ENCODE measurements at places on chromosomes 6 and 20.

DNA sequence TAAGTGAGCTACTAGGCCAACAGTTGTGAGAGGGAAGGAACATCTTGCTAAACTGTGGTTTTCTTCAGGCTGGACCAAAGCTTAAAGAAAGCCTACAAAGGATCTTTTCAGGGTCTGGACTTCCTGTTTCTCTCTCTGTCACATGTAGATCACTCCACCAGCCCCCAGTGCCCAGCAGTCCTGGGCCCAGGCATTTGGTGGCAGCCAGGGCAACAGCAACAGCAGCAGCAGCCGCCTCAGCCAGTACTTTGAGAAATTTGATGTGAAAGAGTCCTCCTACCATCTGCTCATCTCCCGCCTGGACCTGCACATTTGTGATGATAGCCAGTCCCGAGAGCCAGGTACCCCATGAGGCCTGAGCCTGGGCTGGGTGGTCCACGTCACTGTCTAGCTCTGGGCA lies 44.1 kb downstream of the BLTP3A start:
- DNase-seq = no peak
- H3K4me1 ChIP-seq = no peaks in the 10 kb centered on the region
- no peak overlapping the region for H3K27ac ChIP-seq

DNA sequence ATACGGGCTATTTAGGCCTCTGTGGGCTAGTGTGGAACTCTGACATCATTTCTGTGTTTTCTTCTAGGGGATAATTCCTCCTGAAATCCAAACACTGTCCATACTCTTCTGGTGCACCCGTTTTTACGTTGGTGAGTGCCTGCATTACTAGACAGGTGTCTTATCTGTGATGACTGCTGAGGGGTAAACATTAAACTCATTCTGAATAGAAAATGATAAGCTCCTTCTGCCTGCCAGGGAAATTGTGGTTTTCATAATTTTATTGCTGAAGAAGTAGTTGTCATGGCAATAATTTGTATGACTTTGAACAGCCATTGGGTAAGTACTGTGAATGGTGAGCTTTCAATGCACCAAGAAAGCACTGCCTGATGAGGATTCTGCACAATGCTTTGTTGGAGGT lies 705.6 kb downstream of the UTRN start:
- DNase-seq = no peak
- H3K4me3 ChIP-seq = no peak overlapping the region
- no peak overlapping the region for H3K27ac ChIP-seq
- H3K27me3 ChIP-seq = peaks cover 1% of the 10 kb centered on the region

- no peak overlapping the region for H3K27ac ChIP-seq
- H3K36me3 ChIP-seq = peaks cover 4% of the 10 kb centered on the region
- no peaks in the 10 kb centered on the region for H3K27me3 ChIP-seq
- peaks cover 3% of the 10 kb centered on the region for H3K4me1 ChIP-seq
Measured at GRCh38 chr20:63736893-63737694, 630 bp downstream of the LIME1 start.

GRCh38 chr20:40892642-40893041 lies 136.0 kb upstream of the TOP1 start:
- H3K27ac ChIP-seq = no peak overlapping the region
- DNase-seq = no peak
- H3K4me1 ChIP-seq = peaks cover 2% of the 10 kb centered on the region
- no peaks in the 10 kb centered on the region for H3K36me3 ChIP-seq
- peaks cover 26% of the 10 kb centered on the region for H3K27me3 ChIP-seq

All from chondrocyte (in vitro differentiated cells).